ENCODE measurements at places on chromosomes 7 and 10. TPM values are rescaled to one million over a fixed set of nuclear protein-coding genes. Genes with fewer than 3 reads are reported as not detected.

NPSR1 gene
- not detected for total RNA-seq

PRKAR2B gene
- 23.4 TPM for total RNA-seq

CALHM3 gene
- not detected for total RNA-seq

PDGFA gene
- 20.4 TPM for total RNA-seq

All from uterine smooth muscle cell (primary cell).